Natural killer cell treated with Interleukin-12 subunit alpha and Interleukin-12 subunit beta and Interleukin-15 and Interleukin-18, amount 100 ng/mL, for 72 hours (primary cell): ENCODE measurements at places on chromosomes 7 and 10. TPM values are rescaled to one million over a fixed set of nuclear protein-coding genes. Genes with fewer than 3 reads are reported as not detected.

The POT1 gene
- total RNA-seq: 27.8 TPM

The DPP6 gene
- not detected for total RNA-seq

The VCL gene
- 42.1 TPM for total RNA-seq

The GHRHR gene
- not detected for total RNA-seq

The NRG3 gene
- not detected for total RNA-seq

The CREB3L2 gene
- total RNA-seq: 59.0 TPM

The INSYN2A gene
- total RNA-seq: not detected

The PALD1 gene
- 0.33 TPM for total RNA-seq

The PARD3 gene
- not detected for total RNA-seq

The HOXA9 gene
- 2.4 TPM for total RNA-seq

The ITGB8 gene
- total RNA-seq: 0.10 TPM

The MYL10 gene
- not detected for total RNA-seq

The AZGP1 gene
- not detected for total RNA-seq

The HELLS gene
- total RNA-seq: 251 TPM

The GPNMB gene
- not detected for total RNA-seq

The C10orf53 gene
- total RNA-seq: not detected

The SFTPD gene
- not detected for total RNA-seq

The PLA2G12B gene
- total RNA-seq: not detected

The FGFR2 gene
- 0.73 TPM for total RNA-seq

The SEC24C gene
- total RNA-seq: 172 TPM

The FLNC gene
- not detected for total RNA-seq

The ADGRA1 gene
- not detected for total RNA-seq

The UPK3BL2 gene
- 105 TPM for total RNA-seq

The CPA4 gene
- total RNA-seq: not detected

The CACNB2 gene
- total RNA-seq: not detected

The ZNF800 gene
- total RNA-seq: 52.8 TPM

The OR9A2 gene
- not detected for total RNA-seq

The NKX6-2 gene
- not detected for total RNA-seq

The ANLN gene
- total RNA-seq: 31.1 TPM

The RSBN1L gene
- total RNA-seq: 21.2 TPM

The ASAH2 gene
- 6.0 TPM for total RNA-seq

The MMP21 gene
- not detected for total RNA-seq

The ITPRID1 gene
- total RNA-seq: not detected

The LRRN3 gene
- 4.6 TPM for total RNA-seq

The SPDYE5 gene
- not detected for total RNA-seq

The GTF2IRD1 gene
- total RNA-seq: not detected

The MLLT10 gene
- total RNA-seq: 31.5 TPM

The SDHAF3 gene
- total RNA-seq: 17.0 TPM

The PDSS1 gene
- total RNA-seq: 31.3 TPM

The PLXDC2 gene
- 14.0 TPM for total RNA-seq

The CYP2C9 gene
- total RNA-seq: not detected

The PNLIPRP2 gene
- total RNA-seq: not detected

The IL6 gene
- 253 TPM for total RNA-seq

The TMEM72 gene
- not detected for total RNA-seq

The FAM25A gene
- total RNA-seq: not detected

The TRIM4 gene
- total RNA-seq: 29.9 TPM

The ST7 gene
- 9.8 TPM for total RNA-seq

The ASZ1 gene
- not detected for total RNA-seq

The MKI67 gene
- total RNA-seq: 141 TPM

The OLAH gene
- 1.2 TPM for total RNA-seq

The TMEM229A gene
- total RNA-seq: not detected

The FGFBP3 gene
- 0.81 TPM for total RNA-seq
